ENCODE measurements at places on chromosomes 1 and 21.

GRCh38 chr1:155254228-155254713 lies 1.0 kb downstream of the ENTREP3 start:
- DNase-seq: no peak

DNA sequence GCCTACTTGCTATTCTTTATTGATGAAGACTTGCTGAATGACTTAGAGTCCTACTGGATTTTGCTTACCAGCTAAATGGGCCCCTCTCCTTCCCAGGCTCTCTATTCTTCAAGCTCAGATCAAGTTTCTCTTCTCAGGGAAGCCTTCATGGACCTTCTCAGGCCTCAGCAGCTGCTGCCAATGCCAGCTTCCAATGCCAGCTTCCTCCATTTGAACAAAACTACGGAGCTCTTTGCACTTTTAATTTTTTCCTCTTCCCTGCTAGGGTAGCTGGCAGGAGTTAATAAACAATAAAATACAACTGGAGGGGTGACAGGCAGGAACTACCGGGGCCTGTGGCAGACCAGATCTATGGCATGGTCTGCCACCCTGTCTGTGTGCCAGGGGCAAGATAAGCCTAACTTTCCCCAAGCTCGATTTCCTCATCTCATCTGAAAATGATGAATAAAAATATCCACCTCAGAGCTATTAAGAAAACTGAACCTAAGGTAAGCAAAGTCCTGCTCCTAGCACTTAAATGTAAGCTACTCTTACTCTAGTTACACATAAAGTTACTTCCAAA lies 995 bp upstream of the IPO13 start:
- no peak for DNase-seq

DNA sequence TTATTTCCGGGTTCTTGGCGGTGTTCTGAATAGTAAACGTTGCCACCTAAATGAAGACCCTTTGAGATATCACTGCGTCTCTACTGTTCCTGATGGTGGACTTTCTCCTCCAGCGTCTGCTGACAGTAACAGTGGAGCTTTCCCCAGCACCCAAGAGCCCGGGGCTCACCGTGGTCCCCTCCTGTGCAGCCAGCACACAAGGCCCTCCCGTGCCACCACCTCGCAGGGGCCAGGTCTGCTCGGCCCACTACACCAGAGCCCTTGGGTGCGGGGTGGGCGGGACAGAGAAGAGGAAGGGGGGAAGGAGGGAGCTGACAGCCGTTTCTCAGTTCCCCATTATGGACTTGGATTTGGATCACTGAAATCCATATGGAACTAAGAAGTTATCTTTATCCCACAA lies 61.2 kb upstream of the TRAPPC10 start:
- DNase-seq: no peak

DNA sequence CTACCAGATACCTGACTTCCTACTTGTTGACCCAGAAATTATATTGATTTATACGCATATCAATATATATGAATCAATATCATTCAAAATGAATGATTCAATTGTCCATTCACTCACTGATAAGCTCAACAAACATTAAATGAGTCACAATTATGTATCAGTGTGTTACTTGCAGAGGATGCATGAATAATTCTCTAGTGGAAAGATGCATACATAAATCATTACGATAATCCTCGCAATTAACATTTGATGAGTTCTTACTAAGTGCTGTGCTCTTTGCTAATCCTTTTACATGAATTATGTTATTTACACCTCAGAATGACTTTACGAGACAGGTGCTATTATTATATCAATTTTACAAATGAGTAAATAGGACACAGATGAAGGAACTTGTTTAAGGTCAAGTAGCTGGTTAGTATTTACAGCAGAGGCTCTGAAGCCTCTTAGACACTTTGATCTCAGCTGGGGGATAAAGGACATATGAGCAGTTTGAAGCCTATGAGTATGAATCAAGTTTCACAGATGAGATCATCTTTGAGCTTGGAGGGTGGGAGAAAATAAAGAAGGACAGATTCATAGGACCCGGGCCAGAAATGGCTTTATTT lies 112.8 kb upstream of the ADAMTS5 start:
- no peak for DNase-seq

GRCh38 chr1:224727351-224728289 lies 111.5 kb downstream of the CNIH3 start:
- no peak for DNase-seq

DNA sequence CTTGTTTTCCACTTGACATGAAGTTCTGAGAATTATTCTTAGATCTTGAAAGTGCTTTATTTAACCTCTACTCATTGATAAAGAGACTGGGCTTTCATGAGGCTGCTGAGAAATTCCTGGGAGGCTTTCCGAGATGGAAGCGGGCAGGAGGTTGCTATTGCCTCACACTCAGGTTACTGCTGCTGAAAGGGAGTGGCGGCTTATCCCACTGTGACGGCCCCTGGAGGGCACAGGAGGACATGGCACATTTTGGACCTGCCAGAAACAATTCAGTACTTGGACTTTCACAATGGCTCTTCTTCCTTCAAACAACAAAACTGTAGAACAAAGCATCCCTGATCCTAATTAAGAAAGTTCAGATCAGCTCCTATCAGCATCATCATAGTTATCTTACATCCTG lies 16.2 kb upstream of the MARK1 start:
- DNase-seq: no peak

GRCh38 chr21:42438316-42439205 lies 34.9 kb downstream of the UBASH3A start:
- DNase-seq: no peak

Data from AG04450 (cell line).